ENCODE measurements at places on chromosomes 12 and 14.

GRCh38 chr12:88339966-88340365 lies 197.9 kb downstream of the TMTC3 start:
- DNase-seq, result no peak

GRCh38 chr14:37284760-37285159 lies 87.0 kb downstream of the MIPOL1 start:
- no peak for DNase-seq

DNA sequence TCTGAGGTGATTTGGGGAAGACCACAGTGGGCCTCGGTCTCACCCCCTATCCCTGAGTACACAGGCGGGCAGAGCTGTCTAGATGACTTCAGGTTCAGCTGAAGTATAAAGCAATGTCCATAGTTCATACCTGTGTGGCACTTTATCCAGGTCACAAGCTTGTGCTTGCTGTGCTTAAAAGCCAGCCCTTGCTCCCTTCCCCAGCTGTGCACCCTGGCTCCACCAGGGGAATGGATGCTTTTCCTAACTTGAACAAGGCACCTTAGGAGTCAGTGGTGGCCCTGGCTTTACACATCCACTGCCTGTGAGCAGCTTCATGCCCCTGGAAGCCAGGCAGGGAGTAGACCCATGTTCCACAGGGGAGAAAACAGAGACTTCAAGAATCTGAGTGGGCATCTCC lies 5.5 kb downstream of the CARMIL3 start:
- DNase-seq, result no peak

GRCh38 chr14:91911474-91912032 lies 35.9 kb downstream of the FBLN5 start:
- peak; percentile 22 for DNase-seq

DNA sequence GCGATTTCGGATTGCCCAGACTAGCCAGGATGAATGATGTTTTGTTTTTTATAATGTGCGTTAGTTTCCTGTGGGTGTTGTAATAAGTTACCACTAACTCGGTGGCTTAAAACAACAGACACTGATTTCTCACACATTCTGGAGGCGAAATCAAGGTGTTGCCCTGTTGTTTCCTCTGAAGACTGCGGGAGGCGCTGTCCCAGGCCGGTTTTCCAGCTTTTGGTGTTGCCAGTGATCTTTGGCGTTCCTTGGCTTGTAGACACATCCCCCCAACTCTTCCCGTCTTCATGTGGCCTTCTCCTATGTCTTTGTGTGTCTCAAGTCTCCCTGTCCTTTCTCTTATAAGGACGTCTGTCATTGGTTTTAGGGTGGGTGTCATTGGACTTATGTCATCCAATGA lies 267.7 kb downstream of the AACS start:
- DNase-seq, result no peak

- DNase-seq, result no peak
These were observed 9.0 kb upstream of the CD163 start for GRCh38 chr12:7512553-7512952.

DNA sequence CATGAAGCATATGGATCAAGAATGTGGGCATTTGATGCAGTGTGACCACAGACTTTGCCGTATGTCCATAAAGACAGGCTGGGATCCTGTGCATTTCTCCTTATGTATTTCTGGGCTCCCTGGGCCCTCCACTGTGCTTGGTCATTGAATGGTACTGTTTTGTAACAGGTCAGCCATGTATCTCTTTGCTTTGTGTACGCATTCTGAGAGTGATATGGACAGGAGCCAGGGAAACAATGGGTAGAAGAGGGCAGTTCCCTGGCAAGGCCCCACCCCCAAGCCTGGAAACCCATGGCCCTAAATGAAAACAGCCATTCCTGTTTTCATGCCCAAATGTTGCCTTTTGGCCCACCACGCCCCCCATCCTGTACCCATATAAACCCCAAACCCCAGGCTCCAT lies 15.2 kb upstream of the FBXO34 start:
- no peak for DNase-seq

GRCh38 chr14:97290065-97290464 lies 492.9 kb downstream of the VRK1 start:
- DNase-seq, result no peak

DNA sequence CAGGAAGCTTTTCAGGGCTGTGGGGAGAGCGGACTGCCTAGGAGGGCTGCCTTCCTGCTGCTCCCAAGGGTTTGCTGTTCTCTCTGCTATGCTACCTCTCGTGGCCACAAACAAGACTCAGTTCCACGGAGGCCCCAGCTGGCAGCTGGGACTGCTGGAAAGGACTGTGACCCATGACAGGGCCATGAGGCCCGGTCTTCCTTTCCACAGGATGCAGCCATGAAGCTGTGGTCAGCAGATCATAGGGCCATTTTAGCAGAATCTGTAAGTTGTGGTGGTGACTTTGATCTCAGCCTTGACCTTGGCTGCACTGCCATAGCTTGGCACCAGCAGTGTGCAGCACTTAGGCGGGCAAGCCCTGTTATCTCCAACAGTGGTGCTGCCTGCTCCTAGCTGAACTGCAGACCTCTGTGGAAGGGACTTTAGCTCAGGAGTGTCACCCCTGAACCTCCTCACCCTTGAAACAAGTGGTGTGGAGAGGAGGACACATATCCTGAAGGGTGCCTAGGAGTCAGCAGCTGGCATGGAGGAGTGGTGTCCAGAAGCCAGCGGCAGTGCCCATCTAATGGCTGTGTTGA lies 12.3 kb downstream of the KRT80 start:
- DNase-seq, result no peak

GRCh38 chr14:100786131-100786530 lies 39.8 kb upstream of the MEG3 start:
- DNase-seq, result peak; percentile 50

- DNase-seq, result no peak
These were observed 60.0 kb downstream of the LIN52 start for GRCh38 chr14:74144789-74145188.

DNA sequence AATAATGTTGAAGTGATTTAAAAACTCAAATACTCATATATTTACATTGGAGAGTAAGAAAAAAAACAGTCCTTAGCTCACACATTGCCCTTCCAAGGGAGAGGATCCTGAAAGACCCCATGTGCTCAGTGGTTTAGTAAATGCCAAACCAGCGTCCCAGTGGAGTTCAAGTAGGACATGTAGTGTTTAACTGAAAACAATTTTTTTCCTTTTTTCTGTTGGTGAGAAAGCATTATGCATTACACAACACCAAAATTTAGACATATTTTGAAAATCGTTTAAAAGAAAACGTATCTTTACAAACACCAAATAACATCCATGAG lies 33.6 kb downstream of the UBR7 start:
- DNase-seq, result no peak

DNA sequence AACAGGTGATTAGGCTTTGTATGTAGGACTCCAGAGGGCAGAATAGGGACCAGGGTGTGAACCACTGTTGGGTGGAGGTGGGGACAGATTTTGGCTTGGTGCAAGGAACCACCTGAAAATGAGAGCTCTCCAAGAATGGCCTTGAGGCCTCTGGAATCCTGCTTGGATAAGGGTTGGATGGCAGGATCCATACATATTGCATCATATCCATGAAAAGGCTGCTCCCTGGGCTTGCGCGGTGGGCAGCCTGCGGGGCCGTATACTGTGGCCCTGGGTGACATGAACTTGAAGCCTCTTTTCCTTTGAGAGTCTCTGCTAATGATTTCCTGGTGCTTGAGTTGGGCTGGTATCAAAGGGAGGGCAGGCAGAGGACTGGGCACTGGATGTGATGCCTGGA lies 1.3 kb upstream of the SLC10A1 start:
- no peak for DNase-seq

DNA sequence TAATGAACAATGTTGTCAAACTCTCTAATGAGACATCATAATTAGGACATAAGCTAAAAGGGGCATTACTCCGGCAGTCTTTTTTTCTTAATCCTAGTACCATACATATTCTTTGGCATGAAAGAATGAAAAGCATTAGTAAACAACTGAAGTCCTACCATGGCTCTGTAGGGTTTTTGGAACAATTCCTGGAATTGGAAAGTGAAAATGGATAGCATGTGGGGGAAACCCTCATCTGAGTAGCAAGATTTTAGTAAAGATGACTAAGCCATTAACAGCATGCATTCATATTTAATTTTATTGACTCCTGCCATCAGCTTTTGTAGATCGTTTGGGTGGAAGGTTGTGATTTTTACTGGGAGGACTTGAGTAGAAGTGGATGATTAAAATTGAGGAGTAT lies 216.2 kb upstream of the PDZRN4 start:
- DNase-seq, result no peak

DNA sequence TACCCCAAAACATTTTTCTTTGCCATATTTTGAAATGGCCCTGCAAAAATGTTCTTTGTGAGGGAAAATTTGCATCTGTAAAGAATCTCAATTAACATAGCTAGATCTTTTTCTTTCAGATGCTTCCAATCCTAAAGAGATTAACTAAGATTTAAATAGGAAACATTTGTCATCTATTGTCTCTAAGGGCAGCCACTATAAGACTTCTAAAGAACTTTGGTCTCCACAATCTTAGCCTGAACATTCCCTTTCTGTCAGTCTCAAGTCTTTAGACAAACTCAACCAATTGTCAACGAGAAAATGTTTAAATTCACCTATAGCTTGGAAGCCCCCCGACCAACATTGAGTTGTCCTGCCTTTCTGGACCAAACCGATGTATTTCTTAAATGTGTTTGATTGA lies 71.1 kb upstream of the RASSF8 start:
- DNase-seq, result no peak
